ENCODE measurements at places on chromosomes 11 and 22.

DNA sequence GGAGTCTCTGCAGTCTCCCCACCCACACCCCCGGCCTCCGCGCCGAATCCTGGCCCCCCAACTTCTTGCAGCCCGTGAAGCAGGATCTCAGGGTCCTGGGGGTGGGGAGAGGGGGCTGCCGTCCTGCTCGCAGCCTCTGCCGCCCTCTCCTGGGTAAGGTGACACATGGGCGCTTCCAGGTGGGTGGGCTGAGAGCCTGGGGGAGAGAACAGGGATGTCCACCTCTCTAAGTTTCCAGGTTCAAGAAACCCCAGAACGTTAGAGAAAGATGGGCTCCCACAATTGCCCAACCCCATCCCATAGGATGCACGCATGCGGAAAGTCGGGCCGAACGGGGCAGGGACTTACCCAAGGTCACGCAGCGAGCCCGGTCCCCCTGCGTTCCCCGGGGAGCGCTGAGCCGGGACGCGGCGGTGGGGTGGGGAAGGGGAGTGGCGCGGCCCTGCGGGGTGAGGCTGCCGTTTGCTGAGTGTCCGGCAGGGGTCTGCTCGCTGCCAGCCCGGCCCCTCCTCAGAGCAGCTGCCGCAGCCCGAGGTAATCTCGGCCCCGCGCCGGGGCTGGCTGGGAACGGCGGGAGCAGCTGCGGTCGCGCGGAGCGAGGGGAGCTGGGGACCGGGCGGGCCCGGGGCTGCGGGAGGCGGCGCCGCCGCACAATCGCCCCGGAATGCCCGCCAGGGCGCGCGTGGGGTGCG, 705 bp upstream of the CAPN1 start:
- DNase-seq = peak; percentile 60

DNA sequence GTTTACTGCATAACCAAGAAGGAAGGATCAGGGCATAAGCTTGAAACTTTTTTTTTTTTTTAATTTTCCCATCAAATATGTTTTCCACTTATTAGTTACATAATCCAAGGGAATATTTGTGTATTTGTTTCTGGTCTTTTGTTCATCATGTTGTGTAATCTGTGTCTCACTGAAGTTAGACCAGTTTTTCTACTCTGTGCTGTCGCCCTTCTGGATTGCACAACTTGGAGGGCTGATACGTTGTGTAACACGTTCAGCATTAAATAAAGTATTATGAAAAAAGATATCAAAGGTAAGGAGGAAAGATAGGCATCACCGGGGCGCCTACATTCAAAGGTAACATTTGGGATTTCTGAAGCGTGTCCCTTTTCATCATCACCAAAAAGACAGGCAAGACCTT, 3.3 kb upstream of the E2F8 start:
- no peak for DNase-seq

GRCh38 chr22:35966314-35967045, 62.1 kb downstream of the RBFOX2 start:
- DNase-seq = no peak

DNA sequence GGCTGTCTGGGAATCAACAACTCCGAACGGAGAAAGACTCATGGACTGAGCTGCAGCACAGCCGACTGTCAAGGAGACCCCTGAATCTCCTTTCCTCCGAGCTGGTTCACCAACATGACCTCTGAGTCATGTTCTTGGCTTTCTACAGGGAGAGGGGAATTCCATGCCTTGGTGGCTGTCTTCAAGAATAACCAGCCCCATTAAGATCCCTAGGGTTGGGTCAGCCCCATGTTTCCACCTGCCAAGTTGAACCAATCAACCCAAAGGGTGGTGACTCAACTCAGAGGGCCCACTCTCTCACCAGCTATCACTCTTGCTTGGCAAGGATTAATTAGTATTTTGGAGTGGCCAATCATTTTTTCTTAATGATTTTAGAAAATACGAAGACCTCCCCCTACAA, 28.3 kb upstream of the IGSF22 start:
- DNase-seq = no peak

DNA sequence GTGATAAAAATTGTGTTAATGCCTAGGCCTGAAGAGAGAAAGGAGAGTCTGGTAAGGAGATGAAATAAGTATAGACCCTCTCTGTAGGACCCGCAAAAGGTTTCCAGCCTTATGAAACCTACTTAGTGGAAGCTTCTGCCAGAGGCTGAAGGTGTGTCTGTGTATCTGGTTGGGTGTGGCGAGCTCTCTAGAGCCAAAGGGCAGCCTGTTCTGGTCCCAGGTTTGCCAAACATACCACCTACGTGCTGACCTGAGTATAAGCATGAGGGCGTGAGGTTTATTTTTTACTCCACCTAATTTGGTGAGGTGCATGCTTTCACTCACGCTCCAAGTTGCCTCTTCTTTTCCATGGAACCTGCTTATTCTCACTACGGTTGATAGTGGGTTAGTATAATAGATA, 5.6 kb downstream of the CSTPP1 start:
- no peak for DNase-seq

- peak; percentile 14 for DNase-seq
These were observed 78.2 kb downstream of the PPFIBP2 start for GRCh38 chr11:7591987-7592386.

DNA sequence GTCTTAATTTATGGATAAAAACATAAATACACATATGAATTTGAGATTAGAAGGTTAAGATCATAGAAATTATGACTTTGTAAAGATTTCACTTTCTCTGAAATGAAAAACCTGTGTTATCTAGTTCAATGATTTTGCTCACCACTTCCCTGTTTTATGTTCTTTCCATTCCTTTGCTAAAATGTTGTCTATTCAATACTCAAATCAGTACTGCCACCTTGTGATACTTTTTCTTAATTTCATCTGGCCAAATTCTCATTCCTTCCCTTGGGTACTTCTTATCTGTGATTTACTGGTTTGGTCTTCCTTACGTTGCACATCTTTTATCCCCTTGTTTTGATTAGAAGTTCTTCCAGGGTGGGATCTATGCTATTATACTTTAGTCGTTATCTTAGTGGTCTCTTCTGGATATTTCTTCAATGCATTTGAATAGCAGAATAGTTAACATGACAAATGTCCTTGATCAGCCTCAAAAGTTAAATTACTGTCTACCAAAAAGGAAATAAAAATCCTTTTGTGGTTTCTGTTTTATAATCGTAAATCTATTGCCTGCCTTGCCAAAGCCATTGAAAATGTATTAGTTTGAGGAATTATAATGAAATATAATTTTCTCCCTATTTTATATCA, 197.0 kb downstream of the PGR start:
- DNase-seq = no peak

DNA sequence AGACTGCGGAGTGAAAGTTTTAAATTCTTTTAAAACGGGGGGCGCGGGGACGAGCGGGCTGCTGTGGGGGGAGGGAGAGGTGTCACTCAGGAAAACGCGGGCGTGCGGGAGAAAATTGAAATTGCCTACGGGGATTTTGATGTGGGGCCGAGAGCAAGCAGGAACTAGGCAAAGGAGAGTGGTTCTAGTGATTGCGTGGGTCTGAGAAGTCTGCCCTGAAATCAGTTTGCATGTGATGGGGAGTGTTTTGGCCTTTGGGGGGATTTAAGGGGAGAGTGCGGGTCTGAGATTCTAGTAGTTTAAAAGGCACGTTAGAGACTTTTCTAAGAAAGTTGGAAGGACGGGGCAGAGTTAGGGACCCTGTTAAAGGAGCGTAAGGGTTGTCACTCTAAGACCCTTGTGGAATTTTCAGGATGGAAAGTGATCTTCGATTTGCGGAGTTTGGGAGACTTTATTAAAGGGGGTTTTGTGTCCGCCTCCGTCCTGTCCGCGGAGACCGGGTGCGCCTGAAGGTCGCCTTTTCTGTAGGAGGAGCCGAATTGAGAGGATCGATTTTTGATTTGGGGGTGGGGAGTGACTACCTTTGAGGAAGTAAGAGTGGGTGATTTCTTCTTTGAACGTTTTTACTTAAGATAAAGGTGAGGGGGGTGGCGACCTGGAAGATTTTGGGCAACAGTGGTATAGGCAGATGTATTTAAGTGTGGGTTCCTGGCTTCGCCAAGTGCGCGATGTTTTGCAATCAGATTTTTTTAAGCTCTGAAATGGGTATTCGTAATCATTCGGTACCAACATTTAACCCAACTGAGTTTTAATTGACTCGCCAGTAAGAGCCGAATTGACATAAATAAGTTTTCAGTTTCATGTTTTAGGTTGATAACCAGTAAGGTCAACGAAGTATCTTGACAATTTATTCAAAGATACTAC, 1.1 kb downstream of the EED start:
- DNase-seq = peak; percentile 46

GRCh38 chr11:58564231-58564630, 11.4 kb downstream of the LPXN start:
- DNase-seq = no peak

DNA sequence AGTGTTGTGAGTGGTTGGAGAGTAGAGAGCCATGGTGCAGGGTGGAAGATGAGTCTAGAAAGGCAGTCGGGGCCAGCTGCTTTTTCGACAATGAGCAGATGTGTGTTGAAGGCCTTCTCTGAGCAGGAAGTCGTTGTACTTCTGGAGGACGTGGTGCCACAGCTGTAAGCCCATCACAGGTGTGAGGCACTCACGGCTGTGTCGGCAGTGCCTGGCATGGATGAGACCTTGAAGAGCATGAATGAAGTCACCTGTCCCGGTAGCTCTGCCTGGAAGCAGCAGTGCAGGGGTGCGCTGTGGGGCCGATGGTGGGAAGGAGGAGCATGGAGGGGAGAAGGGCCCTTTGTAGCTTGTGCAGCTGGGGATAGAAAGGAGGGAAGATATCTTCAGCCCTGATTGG, 165.2 kb downstream of the PKNOX2 start:
- DNase-seq = no peak

DNA sequence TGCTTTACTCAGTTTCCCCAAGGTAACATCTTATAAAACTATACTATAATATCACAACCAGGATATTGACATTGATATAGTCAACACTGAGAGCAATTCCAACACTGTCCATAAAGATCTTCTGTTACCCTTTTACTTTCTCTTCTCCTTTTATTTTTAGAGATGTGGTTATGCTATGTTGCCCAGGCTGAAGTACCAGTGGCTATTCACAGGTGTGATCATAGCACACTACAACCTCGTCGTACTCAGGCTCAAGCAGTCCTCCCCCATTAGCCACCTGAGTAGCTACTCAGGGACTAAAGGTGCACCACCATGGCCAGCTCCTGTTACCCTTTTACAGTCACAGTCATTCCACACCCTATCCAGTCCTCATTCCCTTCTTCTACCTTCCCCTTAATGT, 119.7 kb downstream of the CWF19L2 start:
- no peak for DNase-seq

- DNase-seq = no peak
These were observed 11.3 kb downstream of the C11orf24 start for GRCh38 chr11:68260484-68260883.

GRCh38 chr22:25874327-25874726, 132.3 kb downstream of the MYO18B start:
- no peak for DNase-seq

DNA sequence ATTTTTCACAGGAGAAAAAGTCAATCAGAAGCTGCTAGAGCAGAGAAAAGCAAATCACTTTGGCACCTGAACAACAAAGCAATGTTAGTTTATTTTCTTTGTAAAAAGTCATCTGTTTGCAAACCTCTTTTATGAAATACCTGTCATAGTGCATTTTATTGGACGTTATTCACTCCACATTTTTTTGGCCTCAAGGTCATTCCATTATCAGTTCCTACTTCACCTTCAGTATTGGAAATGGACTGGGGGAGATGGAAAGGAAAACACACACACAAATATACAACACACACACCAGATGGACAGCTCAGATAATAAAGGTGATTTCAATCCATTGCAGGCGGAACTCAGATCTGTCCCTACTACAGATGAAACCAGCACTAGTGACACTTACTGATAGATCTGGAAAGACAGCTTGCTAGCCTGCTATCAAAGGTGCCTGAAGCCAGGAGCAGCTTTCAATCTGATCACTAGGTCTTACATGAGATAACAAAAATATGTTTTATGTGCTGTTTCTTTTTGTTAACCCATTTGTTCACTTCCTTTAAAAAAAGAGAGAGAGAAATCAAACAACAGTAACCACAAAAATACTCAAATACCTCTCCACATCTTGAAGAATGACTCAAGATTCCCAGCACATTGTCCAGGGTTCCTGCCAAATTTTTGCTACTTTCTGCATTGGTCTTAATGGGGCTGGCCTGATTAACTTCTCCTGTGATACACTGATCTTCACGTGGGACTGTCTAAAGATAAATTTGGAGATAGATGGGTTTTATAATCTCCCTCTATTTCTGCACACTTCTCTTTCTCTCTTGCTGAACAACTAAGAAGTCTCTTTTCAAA, 844.3 kb upstream of the TENM4 start:
- DNase-seq = no peak

GRCh38 chr22:46848197-46848596, 85.7 kb downstream of the TBC1D22A start:
- DNase-seq = no peak

- DNase-seq = no peak
These were observed 1117.3 kb downstream of the BRD1 start for GRCh38 chr22:48710410-48710809.

GRCh38 chr22:47686594-47687345, 924.3 kb downstream of the TBC1D22A start:
- no peak for DNase-seq

- DNase-seq = peak; percentile 58
These were observed 32.8 kb downstream of the PITPNB start for GRCh38 chr22:27885977-27886842.

DNA sequence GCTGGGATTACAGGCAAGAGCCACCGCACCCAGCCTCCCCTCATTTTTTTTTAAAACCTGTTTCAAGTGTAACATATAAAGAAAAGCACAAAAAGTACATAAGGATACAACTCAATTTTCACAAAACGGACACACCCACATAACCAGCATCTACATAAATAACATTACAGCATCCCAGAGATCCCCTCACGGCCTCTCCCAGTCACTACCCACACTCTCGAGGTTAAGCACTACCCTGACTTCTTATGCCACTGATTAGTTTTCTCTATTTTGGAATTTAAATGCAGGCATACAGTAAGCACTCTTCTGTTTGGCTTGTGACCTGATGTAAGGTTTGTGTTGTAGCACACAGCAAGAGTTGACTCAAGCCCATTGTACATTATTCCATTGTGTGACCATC, 82.5 kb downstream of the CLPB start:
- DNase-seq = no peak

GRCh38 chr11:6417907-6418556, 862 bp downstream of the APBB1 start:
- peak; percentile 23 for DNase-seq

- no peak for DNase-seq
These were observed 77.6 kb downstream of the MED15 start for GRCh38 chr22:20584872-20585638.

Data from CD4-positive, alpha-beta T cell treated with Interleukin-10 for 1 hour (primary cell).